ENCODE measurements at places on chromosomes 12 and 14.

DNA sequence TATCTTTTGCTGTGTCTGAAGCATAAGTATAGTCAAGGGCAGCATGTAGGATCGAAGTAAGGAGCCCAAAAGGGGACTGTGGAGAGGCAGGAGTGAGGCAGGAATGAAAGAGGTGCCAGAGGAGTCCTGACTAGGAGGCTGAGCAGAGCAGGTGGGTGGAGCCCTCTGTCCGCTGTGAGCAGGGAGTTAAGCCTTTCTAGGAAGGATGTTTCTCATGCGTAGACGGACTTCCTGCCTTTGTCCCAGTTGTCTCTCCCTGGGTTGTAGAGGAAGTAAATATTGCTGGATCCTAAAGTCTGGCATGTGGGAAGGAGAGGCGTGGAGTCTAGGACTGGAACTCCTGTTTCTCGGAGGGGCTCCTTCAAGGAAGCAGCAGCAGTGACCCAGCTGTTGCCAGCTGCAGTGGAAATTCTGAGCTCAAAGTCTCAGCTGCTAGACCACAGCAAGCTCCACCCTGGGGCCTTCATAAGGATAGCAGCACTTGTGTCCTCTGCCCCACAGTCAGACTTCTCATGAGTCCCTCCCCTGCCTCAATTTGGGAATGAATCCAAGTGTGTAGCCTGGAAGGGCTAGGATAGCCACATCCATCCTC is 44.0 kb downstream of the RBMS2 start:
- DNase-seq = no peak

DNA sequence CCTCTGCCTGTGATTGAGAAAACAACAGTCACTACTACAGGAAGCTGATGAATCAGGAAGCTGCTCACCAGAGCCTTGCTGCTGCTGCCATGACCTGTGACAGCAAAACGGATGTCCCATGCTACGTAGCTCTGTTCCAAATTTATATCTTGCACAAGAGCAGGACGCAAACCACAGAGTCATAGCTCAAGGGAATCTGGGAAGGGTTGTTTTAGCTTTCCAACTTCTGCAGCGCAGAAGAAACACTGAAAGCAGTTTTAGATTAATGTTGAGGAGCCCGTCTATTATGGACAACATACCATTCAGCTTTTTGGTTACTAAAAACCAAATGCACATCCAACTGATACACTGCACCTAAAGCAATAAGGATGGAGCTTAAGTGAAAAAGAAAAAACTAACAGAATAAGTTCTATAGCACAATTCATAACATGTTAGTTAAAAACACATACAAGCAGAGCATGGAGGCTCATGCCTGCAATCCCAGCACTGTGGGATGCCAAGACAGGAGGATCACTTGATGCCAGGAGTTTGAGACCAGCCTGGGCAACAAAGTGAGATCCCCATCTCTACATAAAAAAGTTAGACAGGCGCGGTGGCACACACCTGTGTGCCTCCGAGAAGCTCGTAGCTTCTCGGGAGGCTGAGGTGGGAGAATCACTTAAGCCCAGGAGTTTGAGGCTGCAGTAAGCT is 1.7 kb upstream of the ANKRD33 start:
- peak; percentile 54 for DNase-seq

DNA sequence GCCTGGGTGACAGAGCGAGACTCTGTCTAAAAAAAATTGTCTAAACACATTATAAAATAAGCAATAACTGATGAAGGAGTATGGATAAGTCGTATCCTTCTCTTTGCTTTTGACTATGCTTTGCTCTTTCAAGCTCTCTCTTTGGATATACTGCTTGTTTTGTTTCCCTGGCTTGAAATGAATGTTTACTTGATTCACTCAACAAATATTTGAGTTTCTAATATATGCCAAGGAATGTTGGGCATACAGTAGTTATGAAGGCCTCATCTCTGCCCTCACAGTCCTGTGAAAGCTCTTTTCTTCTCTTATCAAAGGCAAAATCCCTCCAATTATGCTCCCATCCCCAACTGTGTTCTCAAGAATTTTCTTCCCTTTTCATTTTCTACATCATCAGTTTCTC is 123.5 kb downstream of the PTPRR start:
- DNase-seq = no peak

GRCh38 chr12:11631288-11631687 is 18.2 kb upstream of the ETV6 start:
- no peak for DNase-seq

GRCh38 chr12:130972586-130972950 is 18.9 kb downstream of the ADGRD1 start:
- DNase-seq = no peak

- peak; percentile 76 for DNase-seq
Measured at GRCh38 chr12:8950702-8951478, 1.4 kb upstream of the M6PR start.

DNA sequence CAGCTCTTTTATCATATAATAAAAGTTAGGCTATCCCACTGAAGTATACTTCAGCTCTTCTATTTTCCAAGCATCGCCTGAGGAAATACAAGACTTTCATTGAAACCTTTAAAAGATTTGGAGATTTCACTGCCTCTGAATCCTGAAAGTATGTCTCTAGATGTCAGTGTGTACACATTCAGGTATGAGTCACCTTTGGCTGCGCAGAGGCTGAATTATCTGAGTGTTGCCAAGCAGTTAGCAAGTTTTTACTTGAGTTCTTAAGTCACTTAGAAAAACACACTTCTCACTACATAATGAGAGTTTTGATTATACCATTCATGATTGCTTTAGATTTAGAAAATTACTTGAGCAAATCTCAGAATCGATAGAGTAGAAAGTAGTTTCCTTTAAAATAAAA is 210.3 kb downstream of the TMTC2 start:
- DNase-seq = no peak

GRCh38 chr14:89992273-89992672 is 36.5 kb downstream of the TDP1 start:
- DNase-seq = no peak

DNA sequence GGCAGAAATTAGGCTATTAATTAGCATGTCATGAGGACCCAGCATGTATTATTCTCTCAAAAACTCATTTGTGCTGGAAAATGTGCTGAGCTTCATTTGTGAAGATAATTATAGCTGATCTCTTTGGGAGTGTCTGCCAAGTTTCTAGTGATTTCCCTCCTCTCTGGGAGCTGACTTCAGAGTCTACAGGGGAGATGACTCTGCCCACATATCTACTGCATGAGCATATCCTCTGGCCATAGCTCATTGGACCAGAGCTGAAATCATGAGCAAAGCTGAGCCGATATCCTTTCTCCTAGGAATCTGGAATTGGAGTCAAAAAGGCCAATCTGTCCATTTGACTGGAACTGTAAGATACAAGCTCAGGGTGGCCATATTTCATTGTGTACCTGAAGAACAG is 5.9 kb downstream of the CCDC198 start:
- DNase-seq = no peak

DNA sequence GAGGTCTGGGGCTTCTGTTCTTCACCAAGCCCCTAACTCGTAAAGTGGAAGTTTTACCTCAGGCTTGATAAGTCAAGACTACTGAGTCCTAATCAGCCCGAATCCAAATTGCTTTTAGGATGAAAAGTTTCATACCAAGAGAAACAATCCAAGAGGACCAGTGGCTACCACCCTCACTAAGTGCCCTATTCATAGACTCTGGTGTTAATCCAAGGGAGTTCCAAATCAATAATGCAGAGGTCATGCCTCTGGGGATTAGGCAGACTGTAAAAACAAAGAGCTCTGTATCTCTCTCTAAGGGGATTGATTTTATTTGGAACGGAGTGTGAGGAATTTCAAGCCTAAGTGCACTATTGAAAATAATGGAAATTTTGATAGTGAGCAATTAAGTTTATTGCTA is 76.3 kb upstream of the LMNTD1 start:
- DNase-seq = no peak

GRCh38 chr12:100197486-100197885 is 3.1 kb upstream of the ACTR6 start:
- no peak for DNase-seq

DNA sequence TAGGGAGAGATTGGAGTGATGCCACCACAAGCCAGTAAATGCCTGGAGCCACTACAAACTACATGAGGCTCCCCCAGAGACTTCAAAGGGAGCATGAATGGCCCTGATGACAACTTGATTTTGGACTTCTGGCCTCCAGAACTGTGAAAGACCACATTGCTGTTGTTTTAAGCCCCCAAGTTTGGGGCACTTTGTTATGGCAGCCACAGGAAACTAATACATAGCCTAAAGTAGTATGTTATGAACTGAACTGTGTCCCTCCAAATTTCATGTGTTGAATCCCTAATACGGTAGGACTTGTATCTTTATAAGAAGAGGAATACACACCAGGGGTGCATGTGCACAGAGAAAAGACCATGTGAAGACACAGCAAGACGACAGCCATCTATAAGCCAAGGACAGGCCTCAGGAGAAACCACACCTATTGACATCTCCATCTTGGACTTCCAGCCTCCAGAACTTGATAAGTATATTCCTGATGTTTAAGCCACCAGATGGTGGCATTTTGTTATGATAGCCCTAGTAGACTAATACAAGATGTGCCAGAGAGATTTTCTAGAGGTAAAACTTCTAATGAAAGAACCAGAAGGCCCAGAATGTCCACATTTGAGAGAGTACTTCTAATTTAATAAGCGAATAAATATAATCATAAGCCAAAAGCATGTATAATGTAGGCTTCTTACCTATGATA is 127.1 kb upstream of the BMP4 start:
- DNase-seq = no peak

DNA sequence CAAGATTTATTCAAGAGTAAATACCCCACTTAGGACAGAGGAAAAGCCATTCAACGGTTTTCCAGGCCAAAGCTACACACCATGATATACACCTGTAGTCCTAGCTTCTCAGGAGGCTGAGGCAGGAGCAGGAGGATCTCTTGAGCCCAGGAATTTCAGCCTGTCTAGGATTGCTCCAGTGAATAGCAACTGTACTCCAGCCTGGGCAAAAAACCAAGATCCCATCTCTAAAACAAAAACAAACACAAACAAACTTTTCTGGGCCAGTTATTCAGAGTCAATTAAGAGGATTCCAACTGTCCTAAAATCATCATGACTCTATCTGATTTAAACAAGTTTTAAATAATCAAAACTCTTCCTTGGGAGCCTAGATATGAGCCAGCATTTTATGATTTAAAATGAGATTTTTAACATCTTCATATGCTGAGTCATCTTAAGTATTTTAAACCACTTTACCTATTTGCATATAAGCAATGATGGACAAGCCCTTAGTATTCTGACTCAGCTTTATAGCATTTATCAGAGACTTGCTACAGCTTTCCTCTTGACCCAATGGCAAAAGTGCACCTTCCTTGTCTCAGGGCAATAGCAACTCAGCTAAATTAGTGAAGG is 77.1 kb downstream of the KCNMB4 start:
- DNase-seq = no peak

GRCh38 chr12:8831116-8831515 is 8.7 kb downstream of the A2ML1 start:
- DNase-seq = no peak

DNA sequence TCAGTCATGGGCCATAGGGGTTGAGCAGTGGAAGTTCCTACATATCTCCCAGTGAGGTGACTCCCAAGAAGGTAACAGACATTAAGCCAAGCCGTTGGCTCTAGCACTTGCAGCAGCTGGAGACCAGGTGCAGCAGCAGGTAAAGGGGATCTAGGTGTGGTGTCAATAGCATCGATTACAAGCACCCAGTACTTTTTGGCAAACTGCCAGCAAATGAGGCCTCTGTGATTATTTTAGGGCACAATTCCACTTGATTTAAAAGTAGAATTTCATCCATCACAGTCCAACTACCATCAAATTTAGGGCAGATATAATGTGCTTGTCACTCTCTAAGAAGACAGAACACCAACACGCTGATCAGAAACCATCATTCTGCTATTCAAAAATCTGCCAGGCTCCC is 224.1 kb upstream of the EGLN3 start:
- no peak for DNase-seq

DNA sequence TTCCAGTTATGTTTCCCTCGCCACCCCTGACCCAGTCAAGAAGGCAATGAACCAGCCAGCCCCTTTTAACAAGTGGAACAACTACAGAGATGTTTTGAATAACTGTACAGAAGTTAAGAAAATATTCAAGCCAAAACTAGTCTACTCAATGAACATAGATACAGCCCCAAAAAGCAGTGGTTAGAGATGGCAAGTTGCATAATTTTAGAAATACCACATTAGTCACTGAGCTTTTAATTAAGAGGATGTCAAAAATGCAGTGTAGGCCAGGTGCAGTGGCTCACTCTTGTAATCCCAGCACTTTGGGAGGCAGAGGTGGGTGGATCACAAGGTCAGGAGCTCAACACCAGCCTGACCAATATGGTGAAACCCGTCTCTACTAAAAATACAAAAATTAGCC is 27.2 kb downstream of the PROX2 start:
- no peak for DNase-seq

DNA sequence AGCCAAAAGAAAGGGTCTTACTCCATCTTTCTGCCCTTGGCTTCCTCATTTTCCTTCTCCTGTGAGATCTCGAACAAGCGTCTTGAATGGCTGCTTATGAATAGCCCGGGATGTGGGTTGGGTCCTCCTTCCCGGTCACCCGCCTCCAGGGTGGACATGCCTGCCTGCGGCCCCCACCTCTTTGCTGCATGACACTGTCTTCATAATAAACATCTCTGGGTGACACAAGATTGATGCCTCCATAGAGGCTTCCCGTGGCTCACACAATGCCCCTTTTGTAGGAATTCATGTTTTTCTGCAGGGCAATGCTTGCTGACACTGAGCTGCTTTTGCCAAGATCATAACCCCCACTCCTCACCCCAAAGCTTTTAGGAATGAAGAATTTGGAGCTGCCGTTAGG is 125.9 kb downstream of the ZNF664 start:
- no peak for DNase-seq

DNA sequence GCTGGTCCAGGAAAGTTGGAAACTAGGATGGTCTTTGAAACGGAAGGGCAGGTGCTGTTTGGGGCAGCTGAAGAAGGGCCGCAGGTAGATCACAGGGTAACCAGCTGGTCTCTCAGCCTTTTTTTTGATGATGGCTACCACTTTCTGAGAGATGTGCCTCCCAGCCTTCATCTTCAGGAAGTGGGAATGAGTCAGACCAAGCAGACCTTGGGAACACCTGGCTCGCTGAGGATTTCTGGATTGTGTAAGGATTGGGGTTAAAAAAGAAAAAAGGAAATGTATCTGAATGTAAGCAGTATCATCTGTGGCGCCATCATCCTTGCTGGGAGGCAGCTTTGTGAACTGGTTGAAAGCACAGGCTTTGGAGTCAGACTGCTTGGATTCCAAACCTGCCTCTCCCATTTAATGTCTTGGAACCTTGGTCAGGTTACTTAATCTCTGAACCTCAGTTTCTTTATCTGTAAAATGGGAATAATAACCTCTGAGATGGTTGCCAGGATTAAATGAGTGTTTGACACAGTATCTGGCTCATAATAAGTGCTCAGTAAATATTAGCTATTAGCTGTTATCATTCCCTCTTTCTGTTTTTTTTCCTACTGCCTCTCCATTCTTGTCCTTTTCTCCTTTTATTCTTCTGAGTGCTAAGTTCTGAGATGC is 1.7 kb downstream of the PRPF40B start:
- DNase-seq = no peak

DNA sequence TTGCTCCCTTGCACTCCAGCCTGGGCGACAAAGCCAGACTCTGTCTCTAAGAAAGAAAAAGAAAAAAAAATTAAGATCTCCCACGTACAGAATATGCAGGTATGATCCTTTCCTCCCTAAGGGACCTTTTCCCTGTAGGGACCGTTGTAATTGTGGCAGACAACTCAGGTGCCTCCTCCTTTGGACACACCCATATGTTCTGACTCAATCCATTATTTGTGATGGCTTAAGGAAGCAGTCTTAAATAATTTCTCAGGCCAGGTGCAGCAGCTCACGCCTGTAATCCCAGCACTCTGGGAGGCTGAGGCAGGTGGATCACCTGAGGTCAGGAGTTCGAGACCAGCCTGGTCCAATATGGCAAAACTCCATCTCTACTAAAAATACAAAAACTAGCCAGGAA is 53.1 kb downstream of the TMCC3 start:
- no peak for DNase-seq

Data from CD4-positive, alpha-beta T cell (primary cell).